ENCODE measurements at places on chromosomes 12 and 14.

DNA sequence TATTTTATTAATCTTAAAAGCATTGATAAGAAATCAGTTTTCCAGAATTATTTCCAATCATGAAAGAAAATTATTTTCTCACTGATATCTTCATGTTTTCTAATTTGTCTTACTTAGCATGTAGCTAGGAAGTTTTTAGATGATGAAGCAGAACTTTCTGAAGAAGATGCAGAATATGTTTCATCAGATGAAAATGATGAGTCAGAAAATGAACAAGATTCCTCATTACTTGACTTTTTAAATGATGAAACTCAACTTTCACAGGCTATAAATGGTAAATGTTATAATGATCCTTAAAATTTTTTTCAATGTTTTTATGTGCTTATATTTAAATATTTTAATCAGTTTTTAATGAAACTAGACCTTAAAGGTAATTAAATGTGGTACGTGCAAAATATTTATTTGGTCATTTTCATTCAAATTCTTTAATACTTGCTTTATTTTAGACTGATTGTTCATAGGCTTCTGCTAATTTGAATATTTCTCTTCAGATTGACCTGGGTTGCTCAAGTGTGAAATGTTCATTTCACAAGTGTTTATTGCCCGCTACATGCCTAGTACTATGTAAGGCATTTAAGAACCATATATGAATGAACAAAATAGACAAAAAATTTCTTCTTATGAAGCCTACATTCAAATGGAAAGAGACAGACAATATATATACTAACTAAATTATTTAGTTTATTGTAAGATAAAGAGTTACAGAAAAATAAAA lies 49.5 kb downstream of the FANCM start:
- no peak for DNase-seq

DNA sequence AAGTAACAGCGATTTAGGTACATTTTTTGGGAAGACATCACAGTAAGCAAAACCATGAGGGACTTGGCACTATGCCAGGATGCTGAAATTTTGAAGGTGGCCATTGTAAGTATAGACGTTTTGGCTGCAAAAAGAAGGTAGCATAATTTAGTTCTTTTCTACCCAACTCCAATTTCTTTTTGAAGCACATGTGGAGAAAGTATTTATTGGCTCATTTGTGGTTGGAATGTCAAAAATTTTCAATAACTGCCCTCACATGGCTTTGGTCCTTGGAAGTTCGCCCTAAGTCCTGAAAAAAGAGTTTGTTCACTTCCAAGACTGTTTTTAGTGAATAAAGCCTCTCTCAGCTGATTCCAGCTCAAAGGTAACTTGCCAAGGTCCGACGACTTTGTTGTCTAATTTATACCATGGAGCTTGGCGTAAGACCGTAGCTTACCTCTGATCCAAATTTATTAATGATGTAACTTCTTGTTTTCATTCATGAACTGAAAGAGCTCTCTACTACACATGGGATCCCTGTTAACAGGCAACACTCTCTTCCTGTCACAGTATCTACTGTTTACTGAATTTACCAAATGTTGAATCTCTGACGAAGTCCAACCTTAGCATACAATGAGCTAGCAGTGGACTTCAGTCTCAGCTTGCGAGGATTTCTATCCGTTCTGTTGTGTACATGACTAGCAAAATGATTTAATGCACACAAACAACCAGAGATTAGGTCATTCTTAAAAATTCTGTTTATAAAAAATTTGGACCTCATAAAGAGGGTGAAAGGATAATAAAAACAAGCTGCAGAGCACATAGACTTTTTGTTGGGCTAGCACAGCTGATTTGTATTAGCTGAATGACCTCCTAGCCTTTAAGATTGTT lies 49.0 kb downstream of the MSRB3 start:
- no peak for DNase-seq

- no peak for DNase-seq
These were observed 268.6 kb upstream of the PWP1 start for GRCh38 chr12:107417004-107417403.

DNA sequence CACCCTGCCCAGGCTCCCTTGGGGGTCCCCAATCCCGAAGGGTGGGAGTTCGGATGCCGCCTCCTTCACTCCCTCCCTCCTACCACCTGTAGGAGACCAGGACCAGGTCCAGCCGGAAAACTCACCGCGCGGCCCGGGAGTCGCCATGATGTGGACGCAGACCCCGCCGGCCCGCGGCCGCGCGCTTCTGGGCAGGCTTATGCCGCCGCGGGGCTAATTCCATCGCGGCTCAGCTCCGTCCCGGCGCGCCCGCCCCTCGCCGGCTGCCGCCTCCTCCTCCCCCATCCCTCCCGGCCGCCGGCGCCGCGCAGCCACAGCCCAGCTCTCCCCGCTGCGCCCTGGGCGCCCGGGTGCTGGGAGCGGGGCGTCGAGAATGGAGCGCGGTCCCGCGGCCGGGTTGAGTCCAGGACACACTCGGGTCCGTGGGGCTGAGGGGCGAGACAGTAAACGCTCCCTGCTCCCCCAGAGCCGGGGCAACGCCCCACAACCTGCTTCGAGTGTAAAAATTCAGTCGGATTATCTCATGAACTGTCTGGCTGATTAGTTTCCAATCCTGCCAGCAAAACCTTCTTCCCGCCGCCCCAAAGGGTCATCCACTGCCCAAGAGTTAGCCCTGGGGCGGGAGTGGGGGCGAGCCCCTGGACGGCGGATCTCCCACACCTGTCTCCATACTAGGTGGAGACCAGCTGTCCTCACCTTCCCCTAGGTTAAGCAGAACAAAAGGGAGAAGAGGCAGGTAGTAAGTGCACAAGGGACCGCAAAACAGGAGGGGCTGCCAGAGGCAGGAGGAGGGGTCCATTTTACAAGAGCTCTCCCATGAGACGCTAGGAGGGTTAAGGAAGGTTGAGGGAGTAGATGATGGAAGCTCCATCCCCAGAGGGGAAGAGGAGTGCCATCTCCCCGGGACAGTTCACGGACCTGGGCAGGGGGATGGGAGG lies at the start of gene ANO2:
Gene ANO2 (minus strand): TSS at position 189 of the 938 bp plus-strand sequence. CDS start 42 bp downstream, at position 147.
- DNase-seq: no peak

GRCh38 chr12:27952510-27952909 lies 20.0 kb downstream of the PTHLH start:
- no peak for DNase-seq
